ENCODE measurements at places on chromosomes 6 and 20. TPM values are rescaled to one million over a fixed set of nuclear protein-coding genes. Genes with fewer than 3 reads are reported as not detected.

DNA sequence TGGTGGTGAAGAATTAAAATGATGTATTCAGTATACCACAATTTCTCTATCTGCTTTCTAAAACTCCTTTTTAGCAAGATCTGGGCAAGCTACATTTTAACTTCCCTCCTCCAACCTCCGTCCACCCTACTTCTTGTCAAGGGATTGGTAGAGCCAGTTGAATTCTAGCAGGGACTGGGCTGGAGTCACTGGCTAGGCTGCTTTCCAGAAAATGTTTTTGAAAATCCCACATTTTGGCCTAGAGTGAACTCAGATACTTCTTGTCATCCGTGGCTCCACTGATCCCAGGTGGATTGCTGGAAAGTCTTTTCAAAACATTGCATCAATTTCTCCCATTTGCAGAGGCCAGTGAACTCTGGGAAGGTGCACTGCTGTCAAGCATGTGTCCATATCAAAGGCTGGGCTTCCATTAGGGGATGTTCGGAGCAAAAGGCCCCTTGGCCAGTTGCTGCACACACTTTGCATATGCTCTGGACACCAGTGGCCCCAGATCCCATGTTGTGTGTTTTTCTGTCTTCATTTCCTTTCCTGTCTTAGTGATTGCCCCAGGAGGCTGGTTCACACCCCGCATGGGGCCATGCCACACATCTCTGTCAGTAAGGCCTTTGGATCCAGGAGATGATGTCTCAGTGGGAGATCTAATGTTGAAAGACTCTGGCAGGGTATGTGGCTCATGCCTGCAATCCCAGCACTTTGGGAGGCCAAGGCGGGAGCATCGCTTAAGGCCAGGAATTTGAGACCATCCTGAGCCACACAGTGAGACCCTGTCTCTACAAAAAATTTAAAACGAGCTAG is 11.3 kb upstream of the KCNK16 start:
- DNase-seq, result no peak

DNA sequence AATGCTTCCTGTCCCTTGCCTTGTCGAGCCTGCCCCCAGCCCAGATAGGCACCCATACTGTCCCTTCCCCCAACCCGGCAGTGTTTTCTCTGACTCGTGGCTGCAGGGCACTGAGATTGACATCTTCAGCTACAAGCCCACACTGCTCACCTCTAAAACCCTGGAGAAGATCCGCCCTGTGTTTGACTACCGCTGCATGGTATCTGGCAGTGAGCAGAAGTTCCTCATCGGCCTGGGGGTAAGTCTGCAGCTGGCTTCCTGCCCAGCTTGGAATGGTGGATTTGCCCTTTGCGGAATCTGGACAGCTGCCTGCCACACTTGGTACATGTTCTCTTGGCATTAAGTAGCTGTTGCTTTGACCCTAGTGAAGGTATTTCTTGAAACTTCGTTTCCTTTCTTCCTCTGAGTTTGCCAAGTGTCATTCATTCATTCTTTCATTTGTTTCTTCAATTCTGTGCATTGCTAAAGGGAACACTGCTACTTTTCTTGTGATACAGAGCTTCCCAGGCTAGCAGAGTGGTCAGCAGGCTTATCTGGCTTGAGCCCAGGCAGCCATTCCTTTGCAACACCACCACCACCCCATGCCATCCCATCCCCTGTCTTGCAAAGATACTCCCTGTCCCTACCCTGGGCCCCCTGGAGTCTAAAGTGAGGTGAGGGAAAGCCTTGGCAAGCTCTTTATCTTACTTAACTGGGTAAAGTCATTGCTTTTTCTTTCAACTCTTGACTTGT is 26.2 kb downstream of the CCDC167 start:
- DNase-seq, result no peak

DNA sequence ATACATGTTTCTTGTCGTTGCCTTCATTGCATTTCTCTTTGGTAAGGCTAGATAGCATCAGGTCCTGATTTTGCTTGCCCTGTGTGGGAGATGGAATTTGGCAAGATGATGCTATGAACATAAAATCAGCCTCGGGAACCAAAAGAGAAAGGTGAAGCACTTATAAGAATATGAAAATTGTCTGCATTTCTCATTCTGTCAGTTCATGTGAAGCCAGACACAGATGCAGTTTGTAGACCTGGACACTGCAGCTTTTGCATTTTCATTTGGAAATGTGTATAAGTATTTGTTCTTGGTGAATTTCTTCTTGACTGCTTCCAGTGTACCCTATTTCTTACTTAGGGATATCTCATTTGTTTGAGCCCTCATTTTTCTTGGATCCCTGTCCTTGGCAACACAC is 1.3 kb downstream of the YWHAB start:
- DNase-seq, result no peak

DNA sequence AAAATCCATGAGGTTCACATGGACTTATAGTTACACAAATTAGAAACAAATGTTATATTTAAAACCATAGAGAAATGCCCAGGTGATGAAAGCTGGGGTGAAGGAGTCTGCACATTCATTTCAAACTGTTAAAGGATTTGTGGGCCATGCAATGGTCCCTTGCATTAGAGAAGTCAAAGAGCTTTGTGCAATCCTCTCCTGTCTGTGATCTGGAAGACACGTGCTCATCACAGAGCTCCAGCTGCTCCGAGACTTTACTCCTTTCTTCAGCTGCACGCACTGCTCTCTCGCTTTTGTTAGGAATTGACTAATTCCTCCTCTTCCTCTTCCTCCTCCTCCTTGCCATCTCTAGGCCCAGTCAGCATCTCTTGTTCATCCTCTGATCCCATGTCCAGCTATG is 4.1 kb upstream of the AIF1 start:
- DNase-seq, result no peak

DNA sequence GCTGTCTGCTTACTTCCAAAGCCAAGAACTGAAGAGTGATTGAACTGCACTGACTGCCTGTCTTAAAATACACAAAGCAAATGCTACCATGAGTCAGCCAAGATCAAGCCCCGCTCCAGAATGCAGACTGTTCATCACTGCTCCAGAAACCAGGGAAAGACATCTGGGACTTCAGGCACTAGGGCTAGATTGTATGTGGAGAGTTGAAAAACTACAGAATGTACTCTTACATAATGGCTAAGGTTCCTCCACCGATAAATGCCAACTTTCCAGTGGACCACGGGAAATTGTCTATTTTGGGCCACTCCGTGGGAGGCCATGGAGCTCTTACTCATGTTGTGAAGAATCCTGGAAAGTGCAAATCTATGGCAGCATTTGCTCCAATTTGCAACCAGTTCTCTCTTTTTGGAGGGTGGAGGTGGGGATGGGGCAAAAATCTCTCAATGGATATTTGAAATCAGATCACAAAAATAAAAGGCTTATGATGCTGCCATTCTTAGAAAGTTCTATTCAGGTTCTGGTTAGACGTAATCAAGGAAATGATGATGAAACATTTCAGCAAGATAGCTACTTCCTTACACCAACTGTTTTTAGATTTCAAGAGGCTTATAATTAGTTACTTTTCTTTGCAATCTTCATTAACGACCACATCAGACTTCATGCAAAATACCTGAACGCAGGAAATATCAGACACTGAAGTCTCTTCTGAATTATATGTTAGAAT is 11.8 kb upstream of the CAP2 start:
- DNase-seq, result no peak

DNA sequence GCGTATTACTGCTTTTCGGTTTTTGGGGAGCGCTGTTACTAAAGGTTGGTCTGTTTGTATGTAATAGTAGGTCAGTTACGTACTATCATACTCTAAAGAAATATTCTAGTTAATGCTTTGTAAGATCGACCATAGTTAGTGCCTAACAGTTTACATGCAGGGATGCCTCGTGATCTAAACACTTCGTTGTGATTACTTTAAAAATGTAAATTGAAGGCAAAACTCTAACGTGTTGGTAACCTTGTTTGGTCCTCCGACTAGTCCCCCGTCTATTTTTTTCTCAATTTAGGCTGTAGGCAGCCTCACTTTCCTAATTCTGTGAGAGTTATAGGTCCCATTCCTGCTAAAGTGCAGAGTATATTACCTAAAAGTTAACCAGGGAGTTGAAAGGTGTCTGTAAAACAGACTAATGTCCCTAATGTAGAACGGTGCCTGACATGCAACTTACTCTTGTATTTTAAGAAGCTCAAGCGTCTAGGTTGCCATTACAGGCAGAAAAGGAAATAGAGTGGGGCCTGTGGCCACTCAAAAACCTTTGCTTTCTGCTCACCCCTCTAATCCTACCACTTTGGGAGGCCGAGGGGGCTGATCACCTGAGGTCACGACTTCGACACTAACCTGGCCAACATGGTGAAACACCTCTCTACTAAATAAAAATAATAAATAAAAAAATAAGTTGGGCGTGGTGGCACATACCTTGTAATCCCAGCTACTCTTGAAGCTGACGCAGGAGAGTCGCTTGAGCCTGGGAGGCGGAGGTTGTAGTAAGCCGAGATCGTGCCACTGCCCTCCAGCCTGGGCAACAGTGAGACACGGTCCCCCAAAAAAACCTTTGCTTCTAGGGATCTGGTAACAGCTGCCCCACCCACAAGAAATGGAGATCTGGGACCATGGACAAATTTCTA is 37.8 kb downstream of the HFE start:
- DNase-seq, result peak; percentile 73

- DNase-seq, result no peak
These were observed 38.0 kb upstream of the ADGRF1 start for GRCh38 chr6:47080083-47080596.

DNA sequence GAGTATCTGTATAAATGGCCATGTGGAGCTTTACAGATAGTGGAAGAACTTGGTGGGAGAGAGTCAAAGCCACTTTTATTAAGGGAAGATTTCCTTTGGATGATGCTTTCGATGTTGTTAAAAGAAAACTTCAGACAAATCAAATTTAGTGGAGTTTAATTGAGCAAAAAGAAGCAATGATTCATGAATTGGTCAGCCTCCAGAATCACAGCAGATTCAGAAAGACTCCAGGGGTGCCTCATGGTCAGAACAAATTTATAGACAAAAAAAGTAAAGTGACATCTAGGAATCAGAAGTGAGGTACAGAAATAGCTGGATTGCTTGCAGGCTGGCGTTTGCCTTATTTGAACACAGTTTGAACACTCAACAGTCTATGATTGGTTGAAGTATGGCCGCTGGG is 5.3 kb upstream of the CGA start:
- DNase-seq, result no peak

The ID4 gene
- 9.3 TPM for polyA plus RNA-seq

The RBM38 gene
- 10.5 TPM for polyA plus RNA-seq

The METTL24 gene
- 0.90 TPM for polyA plus RNA-seq
